Activated CD8-positive, alpha-beta memory T cell treated with anti-CD3 and anti-CD28 coated beads for 1 hour (primary cell): ENCODE measurements at places on chromosomes 12 and 14.
A peak's percentile ranks its signal among the peaks of the same experiment; 100 is the strongest.

- DNase-seq = no peak
These were observed 594 bp downstream of the TAMALIN start for GRCh38 chr12:52007158-52007921.

DNA sequence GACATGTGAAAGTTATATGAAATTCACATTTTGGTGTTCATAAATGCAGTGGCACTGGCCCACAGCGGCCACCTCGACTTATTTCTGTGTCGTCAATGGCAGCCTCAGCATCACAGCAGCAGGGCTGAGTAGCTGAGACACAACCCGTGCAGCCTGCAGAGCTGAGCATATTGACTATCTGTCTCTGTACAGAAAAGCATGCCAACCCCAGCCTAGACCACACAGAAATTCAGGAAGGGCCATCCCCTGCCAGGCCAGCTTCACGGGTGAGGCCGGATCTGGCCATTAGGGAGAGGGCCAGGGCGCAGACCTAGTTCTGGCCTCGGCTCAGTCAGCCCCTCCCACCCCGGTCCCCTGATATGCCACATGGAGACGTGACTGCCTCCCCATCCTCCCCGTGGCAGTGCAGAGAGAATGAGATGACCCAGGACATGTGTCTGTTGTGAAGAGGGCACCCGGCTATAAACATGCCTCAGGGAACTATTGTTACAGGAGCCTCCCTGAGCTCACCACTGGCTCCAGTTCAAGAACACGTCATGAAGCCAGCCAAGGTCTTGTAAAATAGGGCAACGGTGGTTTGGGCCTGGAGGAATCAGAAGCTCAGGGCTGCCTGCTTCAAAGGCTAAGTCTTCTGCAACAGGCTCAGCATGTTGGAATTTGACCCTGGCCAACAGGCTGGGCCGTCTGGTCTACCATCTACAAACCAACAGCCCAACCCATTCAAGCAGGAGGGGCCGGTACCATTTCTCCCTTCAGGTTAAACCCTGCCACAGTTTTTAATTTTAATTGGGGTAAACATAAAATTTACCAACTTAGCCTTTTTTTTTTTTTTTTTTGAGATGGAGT lies 25.5 kb downstream of the SCARB1 start:
- no peak for DNase-seq

GRCh38 chr14:105908481-105908911 lies 382.1 kb downstream of the TMEM121 start:
- DNase-seq = no peak

GRCh38 chr14:90698379-90698869 lies 117.8 kb downstream of the TTC7B start:
- DNase-seq = no peak

GRCh38 chr12:121776190-121777098 lies 17.0 kb downstream of the RHOF start:
- DNase-seq = peak; percentile 83

- DNase-seq = no peak
These were observed 145.7 kb upstream of the ALG10 start for GRCh38 chr12:33876618-33877017.

GRCh38 chr12:100741084-100741711 lies 53.4 kb upstream of the ANO4 start:
- no peak for DNase-seq

DNA sequence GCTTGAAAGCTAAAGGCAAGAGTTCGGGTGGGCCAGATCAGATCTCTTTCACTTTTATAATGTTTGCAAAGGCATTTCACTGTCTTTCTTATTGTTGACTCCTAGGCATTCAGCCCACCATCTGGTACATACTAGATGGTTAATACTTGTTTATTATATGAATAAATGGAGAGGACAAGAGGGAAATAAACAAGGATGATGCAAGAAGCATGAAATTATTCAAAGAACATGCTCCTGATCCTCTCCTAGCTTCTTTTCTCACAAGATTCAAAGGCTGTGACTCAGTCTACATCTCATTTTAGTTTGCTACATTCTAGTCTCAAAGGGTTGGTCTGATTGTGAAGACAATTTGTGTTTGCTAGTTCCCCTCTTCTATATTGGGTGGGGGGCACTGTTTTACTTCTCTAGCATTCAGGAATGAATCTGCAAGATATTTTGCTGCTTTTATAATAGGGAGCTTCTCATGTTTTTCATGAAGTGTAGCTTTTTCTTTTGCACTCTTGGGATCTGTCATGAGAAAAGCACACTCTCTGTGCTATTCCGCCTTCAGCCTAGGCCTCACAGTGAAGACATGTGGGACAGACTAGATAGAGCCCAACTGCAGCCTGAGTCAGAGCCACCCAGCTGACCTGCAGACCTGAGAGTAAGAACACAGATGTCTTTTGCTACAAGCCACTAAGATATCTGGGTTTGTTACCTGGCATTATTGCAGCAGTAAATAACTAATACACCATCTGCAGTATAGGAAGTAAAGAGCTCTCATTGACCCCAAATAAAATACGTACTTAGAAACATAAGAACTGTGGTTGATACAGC lies 65.7 kb downstream of the PTHLH start:
- no peak for DNase-seq

DNA sequence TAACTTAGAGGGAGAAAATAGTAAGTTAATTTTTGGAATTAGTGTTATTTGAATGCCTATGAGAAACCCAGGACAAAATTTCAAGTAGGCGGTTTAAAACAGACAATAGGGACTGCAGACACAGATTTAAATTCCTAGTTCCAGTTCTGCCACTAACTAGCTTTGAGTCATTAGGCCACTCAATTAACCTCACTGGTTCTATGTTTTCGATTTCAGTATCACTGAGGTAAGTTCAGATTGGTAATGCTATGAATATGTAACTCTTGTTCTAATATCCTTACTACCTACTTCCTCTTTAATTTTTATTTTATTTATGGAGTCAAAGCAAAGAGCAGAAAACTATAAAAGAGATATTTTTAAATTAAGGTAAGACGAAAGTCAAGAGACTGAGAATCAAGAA lies 52.6 kb downstream of the GALC start:
- DNase-seq = no peak

DNA sequence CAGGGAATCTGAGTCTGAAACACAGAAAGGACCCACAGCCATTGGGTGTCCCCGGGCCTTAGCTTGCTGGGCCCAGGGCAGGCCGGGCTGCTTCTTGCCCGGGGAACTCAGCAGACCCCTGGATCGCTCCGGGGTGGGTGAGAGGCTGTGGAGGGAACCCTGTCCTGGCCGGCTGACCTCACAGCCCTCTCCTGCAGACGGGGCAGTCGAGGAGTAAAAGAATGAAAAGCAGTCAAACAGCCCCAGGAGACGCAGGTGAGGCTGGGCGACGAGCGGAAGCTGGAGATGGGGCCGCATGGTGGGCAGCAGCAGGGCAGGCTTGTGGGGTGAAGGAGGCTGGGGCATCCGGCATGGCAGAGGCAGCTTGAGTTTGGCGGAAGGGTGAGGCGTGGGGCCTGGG lies 57.0 kb downstream of the KIF26A start:
- no peak for DNase-seq
